ENCODE measurements at places on chromosomes 12 and 14.

DNA sequence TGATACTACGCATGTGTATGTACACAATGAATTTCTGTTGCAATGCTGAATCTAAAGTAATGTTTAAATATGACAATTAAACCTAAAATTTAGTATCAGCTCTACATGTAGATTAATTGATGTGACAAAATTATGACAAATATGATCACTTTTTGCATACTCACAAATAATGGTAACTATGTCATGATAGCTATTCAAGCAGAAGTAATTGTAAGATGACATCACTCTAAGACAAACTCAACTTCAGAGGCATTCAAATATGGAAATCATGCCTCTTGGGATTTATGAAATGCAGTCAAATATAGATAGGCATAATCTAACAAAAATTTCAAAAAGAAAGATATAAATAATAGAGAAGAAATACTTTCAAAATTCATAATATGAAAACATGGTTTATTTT, 571.7 kb upstream of the LRFN5 start:
- DNase-seq = no peak

DNA sequence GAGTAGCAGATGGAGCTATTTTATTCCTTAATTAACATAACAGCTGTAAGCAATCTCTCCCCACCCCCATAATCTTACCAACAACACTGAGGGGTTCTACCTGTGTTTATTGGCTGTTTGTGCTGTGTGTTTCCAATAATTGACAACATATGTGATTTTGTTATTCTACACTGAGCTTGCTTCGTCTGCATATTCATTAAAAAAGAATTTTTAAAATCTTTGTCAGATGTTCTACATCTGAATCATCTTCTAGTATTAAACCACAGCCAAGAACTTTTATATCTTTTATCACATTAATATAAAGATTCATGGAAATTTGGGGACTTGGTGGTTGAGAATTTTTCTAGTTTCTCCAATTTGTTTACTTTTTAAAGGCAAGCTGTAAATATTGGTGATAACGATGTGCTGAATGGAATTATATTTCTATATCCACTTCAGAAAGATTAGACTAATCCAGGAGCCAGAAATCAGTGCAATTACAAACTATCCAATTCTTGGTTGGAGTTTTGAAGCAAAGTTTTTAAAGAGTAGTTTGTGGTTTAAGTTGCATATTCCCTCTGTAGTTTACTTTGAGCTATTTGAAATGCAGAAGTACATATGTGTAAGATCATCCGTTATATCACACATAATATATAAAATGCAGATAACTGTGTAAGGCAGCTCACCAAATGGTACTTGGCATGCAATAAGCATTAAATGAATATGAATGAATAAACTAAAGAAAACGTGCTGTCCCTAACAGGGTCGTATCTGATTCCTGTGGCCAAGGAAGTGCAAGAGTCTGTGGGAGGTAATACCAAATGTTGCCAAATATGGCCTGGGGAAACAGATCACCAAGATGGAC, 206.9 kb downstream of the PELI2 start:
- no peak for DNase-seq

- no peak for DNase-seq
Observed at GRCh38 chr12:123142518-123142840, 8.4 kb downstream of the PITPNM2 start.

- DNase-seq = no peak
Observed at GRCh38 chr12:4388032-4388431, 8.5 kb upstream of the FGF23 start.

- no peak for DNase-seq
Observed at GRCh38 chr14:55120571-55121495, 8.2 kb upstream of the LGALS3 start.

DNA sequence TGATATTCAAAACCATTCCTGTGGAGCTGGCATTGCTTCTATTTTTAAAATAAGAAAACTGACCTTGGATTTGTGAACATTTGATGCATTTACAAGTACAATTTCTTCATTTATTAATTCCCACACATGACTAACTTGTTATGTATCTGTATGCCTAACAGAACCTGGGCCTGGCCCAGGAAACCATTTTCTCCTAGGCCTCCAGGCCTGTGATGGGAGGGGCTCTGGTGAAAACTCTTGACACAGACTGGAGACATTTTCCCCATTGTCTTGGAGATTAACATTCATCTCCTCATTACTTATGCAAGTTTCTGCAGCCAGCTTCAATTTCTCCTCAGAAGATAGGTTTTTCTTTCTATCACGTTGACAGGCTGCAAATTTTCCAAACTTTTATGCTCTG, 42.0 kb downstream of the GLIPR1L2 start:
- no peak for DNase-seq

DNA sequence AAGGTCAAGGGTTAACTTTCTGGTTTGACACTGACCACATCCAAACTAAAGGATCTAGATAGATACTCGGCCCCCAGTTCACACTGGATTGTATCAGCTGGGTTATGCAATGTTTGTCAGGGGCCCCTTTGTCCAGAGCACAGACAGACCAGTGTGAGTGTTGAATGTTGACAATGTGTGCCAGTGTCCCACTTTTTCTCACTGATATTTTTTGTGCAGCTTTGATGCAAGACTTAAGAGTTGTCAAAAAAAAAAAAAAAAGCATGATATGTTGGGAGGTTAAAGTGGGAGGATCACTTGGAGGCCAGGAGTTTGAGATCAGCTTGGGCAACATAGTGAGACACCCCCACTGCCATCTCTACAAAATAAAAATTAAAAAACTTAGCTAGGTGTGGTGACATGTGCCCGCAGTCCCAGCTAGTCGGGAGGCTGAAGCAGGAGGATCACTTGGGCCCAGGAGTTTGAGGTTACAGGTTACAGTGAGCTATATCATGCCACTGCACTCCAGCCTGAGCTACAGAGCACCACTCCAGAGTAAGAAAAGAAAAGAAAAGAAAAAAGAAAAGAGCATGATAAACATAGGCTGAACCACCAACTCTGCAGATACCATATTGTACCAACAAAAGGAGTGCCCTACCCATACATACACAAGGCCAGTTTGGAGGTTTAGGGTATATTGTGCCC, 97.5 kb downstream of the LGR5 start:
- DNase-seq = no peak

DNA sequence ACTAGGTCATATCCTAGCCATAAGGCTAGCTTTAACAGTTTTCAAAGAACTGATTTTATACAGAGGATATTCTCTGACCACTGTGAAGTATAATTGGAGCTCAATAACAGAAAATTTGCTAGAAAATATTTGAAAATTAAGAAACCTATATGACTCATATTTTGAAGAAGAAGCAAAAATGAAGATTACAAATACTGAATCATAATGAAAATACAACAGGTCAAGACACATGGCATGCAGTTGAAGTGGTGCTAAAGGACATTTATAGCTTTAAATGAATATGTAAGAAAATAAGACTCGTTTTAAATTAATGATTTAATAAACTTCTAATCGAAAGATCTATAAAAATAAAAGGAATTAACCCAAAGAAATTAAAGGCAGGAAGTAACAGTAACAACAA, 1234.6 kb downstream of the SLC16A7 start:
- DNase-seq = no peak

GRCh38 chr12:132162508-132163031, 18.3 kb downstream of the NOC4L start:
- no peak for DNase-seq

GRCh38 chr12:60920841-60921495, 1325.1 kb downstream of the SLC16A7 start:
- no peak for DNase-seq

GRCh38 chr12:5827591-5827990, 117.5 kb downstream of the ANO2 start:
- DNase-seq = no peak

GRCh38 chr12:28869197-28869596, 279.9 kb upstream of the FAR2 start:
- DNase-seq = no peak

GRCh38 chr12:10260927-10261326, 46.7 kb upstream of the KLRD1 start:
- DNase-seq = no peak

DNA sequence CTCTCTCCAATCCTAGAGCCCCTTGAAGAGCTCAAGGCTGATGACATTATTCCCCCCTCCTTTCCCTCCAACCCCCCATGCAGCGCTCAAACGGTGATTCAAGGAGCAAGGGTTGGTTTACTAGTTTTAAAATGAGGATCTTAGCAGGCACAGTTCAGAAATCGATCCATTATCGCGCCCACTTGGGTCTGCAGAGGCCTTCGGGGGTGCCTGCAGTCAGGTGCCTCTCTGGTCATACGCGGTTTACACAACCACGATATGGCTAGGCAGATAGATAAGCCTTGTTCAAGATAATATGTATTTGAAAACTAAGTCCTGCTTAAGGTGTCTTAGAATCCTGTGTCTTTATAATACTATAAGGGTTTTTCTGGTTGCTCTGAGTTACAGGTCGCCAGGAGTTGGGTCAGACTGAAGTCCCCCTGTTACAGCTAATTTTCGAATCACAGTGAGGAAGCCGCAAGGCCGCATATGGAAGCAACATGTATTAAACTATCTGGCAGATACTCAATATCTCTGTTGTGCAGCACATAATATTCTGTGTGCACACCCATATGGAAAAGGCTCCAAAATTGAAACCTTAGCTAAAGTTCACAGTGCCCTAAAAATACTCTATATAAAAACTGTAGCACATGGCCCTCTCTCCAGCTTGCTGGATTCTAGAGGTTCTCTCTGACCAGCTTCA, 10.0 kb downstream of the BHLHE41 start:
- no peak for DNase-seq

GRCh38 chr14:59305836-59306555, 117.5 kb downstream of the DAAM1 start:
- no peak for DNase-seq

DNA sequence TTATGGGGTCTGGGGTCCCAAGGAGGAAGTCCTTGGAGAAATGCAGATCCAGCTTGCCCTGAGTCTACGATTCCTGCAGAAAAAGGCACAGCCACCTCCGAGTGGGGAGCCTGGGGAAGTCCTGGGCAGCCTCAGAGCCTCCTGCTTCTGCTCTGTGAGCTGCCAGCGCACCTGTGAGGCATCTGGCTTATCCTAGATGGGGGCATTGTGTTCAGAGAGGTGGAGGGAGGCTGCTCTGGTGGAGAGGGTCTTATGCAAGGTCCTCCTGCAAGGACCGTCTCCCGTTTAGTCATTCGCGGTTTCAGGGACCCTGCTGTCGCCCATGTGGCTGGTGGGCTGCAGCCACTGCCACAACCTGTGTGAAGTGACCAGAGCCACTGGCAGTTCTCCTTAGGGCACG, 53.0 kb upstream of the PRMT8 start:
- DNase-seq = no peak

DNA sequence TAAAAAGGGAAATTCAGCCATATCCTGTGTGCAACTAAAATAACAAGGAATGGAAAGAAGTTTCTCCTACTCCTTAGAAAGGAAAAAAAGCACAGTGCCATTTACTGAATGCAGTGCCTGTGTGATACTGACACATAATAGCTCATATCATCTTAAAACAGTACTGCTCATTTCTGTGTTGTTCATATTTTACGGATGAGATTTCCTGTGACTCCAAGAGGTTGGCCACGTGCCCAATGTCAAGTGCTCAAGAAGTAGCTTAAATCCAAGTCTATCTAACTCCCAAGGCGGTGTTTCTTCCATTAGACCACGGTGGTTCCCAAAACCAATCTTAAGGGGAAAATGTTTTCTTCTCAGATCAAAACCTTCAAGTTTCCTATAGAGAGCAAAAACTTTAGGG, 20.0 kb downstream of the MAP3K9 start:
- no peak for DNase-seq

DNA sequence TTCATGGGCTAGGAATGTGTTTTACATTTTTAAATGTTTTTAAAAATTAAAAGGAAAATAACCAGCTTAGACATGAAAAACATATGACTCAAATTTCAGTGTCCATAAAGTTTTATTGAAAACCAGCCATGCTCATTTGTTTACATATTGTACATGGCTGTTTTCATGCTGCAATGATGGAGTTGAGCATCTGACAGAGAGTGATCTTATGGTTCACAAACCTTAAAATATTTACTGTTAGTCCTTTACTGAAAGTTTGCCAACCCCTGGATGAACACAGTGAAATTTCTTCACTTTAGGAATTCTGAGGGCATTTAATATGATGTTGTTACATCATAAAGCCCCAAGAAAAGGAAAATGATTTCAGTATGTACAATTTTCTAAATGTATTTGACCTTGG, 16.1 kb downstream of the RASSF9 start:
- DNase-seq = no peak

GRCh38 chr12:107402041-107403022, 283.3 kb upstream of the PWP1 start:
- DNase-seq = peak; percentile 72

GRCh38 chr12:16359512-16360491, 12.4 kb downstream of the MGST1 start:
- DNase-seq = peak; percentile 31
